ENCODE measurements at places on chromosomes 2 and 18.

DNA sequence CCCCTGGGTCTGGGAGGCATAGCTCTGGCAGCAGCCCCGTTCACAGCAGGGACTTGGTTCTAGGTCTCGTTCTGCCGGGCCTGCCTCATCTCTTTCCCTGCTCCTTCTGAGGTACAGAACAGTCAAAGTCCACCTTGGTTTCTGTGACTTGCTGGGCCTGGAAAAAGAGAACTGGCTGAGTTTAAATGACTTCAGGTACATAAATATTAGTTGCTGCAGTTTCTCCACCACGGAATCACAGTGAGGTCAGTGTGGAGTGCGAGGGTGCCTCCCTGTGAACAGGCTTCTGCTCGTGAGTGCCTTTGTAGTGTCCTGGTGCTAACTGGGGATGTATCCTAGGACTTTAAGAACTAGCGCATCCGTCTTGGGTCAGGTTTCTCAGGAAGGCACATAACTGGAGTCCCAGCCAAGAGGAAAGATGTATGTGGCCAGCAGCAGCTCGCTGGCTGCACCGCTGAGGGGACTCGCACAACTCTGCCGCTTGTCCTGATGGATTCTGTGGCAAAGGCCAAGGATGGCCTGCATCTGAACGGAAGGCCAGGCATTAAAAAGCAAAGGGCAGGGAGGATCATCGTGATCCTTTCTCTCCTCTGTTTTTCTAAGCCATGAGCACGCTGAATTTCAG, 188.6 kb downstream of the SH3RF3 start:
- DNase-seq = no peak

- no peak for DNase-seq
These were observed 859.9 kb upstream of the FSHR start for GRCh38 chr2:50014168-50014567.

GRCh38 chr2:205633994-205634393, 48.3 kb upstream of the NRP2 start:
- DNase-seq = no peak

- peak; percentile 5 for DNase-seq
These were observed 172.7 kb upstream of the FHL2 start for GRCh38 chr2:105571445-105571987.

- DNase-seq = peak; percentile 94
These were observed 55.0 kb downstream of the ANKRD44 start for GRCh38 chr2:197255543-197255942.

DNA sequence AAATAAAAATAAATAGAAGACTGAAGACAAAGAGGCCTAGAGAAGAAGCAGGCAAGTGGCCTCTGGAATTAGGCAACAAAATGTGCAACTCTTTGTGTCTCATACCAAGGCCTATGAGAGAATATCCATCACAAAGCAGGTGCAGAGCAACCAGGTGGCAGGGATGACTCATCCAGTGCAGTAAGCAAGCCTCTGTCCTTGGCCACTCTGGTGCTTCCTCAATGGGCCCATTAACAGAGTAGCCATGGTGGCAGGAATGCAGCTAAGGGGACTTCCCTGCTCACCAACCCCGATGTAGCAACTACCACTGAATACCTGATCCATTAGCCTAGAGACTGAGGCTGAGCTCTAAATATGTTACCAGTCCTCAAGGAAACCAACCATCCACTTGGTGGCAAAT, 11.0 kb upstream of the EPG5 start:
- no peak for DNase-seq

DNA sequence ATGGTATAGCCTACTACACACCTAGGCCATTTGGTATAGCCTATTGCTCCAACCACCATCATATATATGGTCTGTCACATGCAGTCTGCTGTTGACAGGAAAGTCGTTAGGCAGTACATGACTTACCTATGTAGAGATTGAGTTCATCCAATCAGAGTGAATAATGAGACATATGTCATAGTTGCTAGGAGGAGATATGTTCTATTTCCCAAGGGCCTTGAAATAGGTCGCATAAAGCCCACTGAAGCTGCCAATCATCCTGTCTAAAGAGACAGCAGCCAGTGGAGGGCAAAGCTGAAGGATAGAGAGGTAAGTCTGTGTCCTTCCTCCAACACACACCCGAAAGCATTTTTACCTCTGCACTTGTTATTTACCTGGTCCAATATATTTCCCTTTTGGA, 263.4 kb downstream of the PTPRM start:
- DNase-seq = no peak

- no peak for DNase-seq
These were observed 70.6 kb upstream of the PHLPP1 start for GRCh38 chr18:62644773-62645172.

DNA sequence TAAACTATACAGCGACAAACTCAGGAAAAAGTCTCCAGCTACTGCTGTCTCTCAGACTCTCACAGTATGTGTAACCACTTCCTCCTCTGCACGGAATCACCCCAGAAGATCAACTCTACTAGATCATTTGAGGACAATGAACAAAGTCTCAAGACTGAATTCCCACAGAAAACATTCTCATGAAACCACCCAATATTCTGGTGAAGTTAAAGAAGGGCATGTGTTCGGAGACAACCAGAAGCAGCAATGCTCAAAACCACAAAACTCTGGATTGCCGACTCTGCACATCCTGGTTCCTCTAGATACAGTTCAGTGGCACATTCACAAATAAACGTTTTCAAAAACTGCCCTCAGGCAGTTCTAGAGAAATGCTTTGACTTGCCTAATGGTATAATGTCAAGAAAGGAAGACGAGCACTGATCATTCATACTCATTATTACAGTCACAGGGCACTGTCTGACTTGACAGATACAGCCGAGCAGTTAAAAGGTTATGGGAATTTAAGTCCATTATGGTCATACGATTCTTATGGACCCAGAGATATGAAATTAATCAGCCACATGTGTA, 91.9 kb upstream of the STK17B start:
- peak; percentile 96 for DNase-seq

- no peak for DNase-seq
These were observed 41.7 kb downstream of the GALNT1 start for GRCh38 chr18:35623255-35623654.

DNA sequence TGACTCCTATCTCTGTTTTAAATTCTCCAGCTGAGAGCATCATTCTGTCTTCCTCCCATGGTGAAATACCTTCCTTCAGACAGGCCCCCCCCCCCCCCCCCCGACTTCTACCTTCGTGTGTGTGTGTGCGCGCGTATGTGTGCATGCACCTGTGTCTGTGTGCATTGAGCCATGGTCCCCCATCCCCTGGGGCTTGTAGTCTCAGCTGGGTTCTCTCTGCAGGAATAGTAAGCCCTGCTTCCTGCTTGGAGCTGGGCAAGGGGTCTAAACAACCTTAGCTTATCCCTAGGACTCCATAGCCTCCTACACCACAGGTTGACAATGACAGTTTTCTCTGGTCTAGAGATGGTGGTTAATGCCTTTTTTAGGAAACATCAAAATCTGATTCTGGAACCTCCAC, 427.5 kb upstream of the KLHL29 start:
- no peak for DNase-seq

- no peak for DNase-seq
These were observed 95.4 kb upstream of the CYP1B1 start for GRCh38 chr2:38171208-38171855.

DNA sequence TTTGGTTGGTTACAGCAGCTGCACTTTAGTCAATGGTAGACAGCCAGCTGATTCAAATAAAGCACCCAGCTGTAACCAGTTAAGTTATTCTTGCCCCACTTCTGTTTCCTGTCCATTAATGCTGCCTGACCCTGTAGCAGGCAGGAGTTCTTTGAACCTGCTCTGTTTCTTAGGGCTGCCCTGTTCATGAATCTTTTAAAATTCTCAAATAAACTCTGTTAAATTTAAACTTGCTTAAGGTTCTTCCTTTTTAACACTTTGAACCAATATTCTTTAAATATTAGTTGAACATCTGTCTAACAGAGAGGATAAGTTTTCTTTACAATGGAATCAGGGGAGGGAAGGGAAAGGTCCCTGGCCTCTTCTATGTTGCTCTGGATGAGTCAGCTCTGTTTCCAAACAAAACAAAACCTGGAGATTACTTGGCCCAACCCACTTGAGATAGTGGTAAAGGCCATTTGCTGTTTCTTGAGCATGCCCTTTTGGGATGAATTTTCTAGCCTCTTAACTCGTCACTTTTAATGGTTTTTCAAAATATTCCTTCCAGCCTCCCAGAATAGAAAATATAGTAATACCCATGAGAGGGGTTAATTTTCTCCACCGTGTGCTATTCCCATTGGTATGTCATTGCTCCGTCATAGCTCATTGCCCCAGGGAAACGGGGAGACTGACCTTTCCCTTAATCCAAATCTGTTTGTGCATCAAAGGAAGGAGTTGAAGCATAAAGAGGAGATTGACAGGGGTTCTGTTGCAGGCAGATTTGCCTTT, 112.1 kb upstream of the FHL2 start:
- DNase-seq = no peak

- no peak for DNase-seq
These were observed 1590.0 kb upstream of the LRRTM1 start for GRCh38 chr2:81894451-81894990.

GRCh38 chr2:25606892-25607291, 66.5 kb downstream of the DTNB start:
- peak; percentile 30 for DNase-seq

- peak; percentile 69 for DNase-seq
These were observed 11.3 kb upstream of the MLPH start for GRCh38 chr2:237475704-237476141.

GRCh38 chr2:169184074-169184473, 114.7 kb downstream of the DHRS9 start:
- no peak for DNase-seq

DNA sequence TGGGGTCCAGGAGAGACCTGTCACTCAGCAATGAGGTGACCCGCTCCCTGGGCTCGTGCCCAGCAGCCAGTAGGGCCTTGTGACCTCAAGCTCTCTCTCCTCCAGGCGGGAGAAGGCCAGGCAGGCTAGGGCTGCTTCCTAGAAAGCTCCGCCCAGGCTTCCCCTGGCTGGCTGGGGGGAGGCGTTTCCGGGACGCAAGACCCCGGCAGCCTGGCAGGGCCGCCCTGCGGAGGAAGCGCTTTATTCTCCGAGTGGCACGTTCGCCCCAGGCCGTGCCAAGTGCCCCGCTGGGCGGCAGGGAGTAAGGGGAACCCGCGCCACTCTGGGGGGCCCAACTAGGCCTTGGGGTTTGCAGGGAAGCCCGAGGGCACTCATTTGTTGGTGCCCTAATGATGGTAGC, 21.2 kb upstream of the EPAS1 start:
- peak; percentile 33 for DNase-seq

GRCh38 chr18:58789876-58790240, 74.8 kb upstream of the ZNF532 start:
- DNase-seq = no peak

All from suppressor macrophage (primary cell).